ENCODE measurements at places on chromosomes 16 and 17. TPM values are rescaled to one million over a fixed set of nuclear protein-coding genes. Genes with fewer than 3 reads are reported as not detected.

The GRB7 gene
- 4.1 TPM for total RNA-seq

The ADAMTS18 gene
- total RNA-seq, result 0.01 TPM

The C16orf46 gene
- 0.78 TPM for total RNA-seq

The MT1G gene
- total RNA-seq, result not detected

The PSMD7 gene
- total RNA-seq, result 142 TPM

The ITGAD gene
- total RNA-seq, result not detected

The TBC1D16 gene
- total RNA-seq, result 10.2 TPM

The ZNF423 gene
- 0.12 TPM for total RNA-seq

The ZNF830 gene
- total RNA-seq, result 14.9 TPM

The CCL14 gene
- not detected for total RNA-seq

The CD300E gene
- total RNA-seq, result not detected

The ZDHHC1 gene
- 5.8 TPM for total RNA-seq

The VAC14 gene
- 38.3 TPM for total RNA-seq

The SLC38A8 gene
- not detected for total RNA-seq

The KRTAP2-1 gene
- total RNA-seq, result not detected

The PRSS53 gene
- 0.78 TPM for total RNA-seq

The SAMD14 gene
- total RNA-seq, result 0.22 TPM

The SDR42E2 gene
- not detected for total RNA-seq

The GALR2 gene
- total RNA-seq, result 0.77 TPM

The SECTM1 gene
- total RNA-seq, result 1.9 TPM

The STX1B gene
- total RNA-seq, result 1.4 TPM

The TUBG2 gene
- 26.1 TPM for total RNA-seq

The FTO gene
- 42.0 TPM for total RNA-seq

The AGRP gene
- total RNA-seq, result not detected

The DNAH2 gene
- total RNA-seq, result not detected

The VAMP2 gene
- 20.5 TPM for total RNA-seq

The NR1D1 gene
- total RNA-seq, result 10.8 TPM

The RABEP1 gene
- 44.1 TPM for total RNA-seq

The KRTAP4-12 gene
- not detected for total RNA-seq
